NCI-H345 (cell line): ENCODE measurements at places on chromosomes 16 and 17.

DNA sequence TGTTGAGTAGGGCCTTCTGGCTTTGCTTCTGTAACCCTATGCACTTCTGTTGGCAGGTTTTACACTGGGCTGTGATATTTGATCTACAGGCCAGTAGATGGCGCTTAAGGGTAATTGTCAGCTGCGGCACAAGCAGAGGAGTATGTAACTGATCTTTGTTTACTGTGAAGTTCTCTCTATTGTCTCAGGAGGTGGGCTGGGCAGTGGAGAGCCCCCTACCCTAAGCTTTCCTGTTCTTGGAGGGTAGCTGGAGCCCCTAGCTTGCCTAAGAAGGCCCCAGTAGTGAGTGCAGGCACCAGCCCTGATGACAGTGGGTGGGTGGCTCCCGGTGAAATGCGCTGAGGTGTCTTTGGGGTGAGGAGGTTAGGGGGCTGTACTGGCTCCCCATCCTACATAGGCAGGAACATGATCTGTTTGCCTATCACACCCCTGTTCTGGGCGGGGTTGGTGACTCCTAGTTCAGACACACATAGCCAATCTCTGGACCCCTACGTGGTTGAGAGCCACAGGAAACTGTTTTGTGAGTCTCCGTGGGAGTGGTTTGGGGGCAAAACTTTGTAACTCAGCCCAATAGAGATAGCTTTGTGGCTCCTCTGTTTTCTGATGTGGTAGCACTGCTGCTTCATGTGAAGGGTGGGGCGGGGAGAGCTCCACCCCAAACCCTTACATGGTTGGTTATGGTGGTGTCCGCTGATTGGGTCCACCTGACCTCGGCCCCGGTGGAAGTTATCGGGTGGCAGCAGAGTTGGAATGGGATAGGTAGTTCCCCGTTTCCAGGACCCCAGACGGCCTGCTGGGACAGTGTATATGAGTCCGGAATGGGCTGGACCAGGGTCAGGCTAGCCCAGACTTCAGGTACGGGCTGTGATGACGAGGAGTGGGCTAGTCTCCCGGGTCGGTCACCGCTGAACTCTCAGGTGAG, 60.4 kb downstream of the SLFN11 start:
- DNase-seq, result peak; percentile 48

DNA sequence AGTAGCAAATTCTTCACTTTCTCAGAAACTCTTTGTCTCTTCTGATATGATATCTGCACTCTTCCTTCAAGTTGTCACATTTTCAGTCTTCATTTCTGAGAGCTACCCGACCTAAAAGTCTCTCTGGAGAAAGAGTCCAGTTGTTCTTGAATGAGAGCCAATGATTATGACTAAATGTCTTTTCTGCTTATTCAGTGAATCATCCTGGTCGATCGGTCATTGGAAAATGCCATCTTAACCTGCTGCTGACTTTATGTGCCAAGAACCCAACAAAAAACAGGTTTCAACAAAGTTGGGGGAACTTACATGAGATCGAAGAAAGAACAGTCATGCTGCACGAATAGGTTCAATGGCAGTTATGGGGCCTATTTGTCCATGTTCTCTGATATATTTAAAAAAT, 15.9 kb downstream of the SOX9 start:
- no peak for DNase-seq

- no peak for DNase-seq
Measured at GRCh38 chr16:11004973-11005610, 60.7 kb downstream of the CLEC16A start.

DNA sequence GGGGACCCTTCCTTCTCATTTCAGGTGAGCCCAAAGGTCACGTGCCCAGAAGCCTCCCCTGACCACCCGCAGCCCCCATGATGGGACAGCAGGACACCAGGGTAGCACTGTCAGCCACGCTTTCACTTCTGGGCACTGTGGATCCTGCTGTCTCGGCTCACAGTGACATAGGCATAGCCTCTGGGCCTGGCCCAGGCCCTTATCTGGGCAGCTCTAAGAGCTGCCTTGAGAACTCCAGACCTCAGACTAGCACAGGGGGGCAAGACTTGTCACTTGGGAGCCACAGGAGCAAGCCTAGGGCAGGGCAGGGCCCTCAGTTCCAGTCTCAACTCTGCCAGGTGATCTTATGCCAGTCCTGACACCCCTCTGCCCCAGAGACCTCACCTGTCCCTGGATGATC, 4.7 kb downstream of the NATD1 start:
- DNase-seq, result no peak

DNA sequence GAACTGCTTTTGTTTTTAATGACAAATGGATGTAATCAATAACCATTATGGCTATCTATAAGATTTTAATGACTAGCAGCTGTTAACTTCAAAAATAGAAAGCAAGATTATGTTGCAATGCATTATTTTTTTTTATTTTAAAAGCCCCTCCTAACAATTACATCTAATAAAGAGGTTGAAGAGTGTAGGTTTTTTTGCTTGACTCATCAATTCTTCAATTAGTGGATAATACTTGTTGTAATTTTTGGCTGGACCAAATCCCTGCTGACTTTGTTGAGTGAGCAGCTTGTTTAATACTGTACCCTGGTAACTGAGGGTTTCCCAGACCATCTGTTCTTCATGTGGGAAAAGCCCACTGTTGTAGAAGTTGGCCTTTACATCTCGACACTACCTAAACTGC, 24.2 kb downstream of the KRT25 start:
- no peak for DNase-seq

DNA sequence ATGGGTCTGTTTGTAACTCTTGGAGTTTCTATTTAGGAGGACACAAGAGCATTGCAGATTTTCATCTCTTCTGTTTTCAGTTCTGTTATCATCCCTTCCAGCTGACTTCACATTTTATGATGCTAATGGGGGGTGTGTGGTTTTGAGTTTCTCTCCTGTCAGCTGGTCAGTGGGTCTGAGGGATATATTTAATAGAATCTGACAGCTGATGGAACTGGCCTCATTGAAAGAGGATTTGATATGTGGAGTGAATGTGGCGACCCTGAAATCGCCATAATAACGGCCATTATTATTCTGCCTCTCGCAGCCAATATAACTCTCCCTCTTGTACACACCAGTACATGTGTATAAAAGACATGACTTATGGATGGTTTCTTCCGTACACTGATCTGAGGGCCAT, 128.1 kb downstream of the SALL1 start:
- no peak for DNase-seq

- no peak for DNase-seq
Measured at GRCh38 chr17:9531034-9531433, 44.6 kb downstream of the STX8 start.

GRCh38 chr17:5263441-5263840, 18.6 kb upstream of the RABEP1 start:
- DNase-seq, result no peak

GRCh38 chr17:6361733-6362132, 73.2 kb downstream of the AIPL1 start:
- no peak for DNase-seq

- DNase-seq, result no peak
Measured at GRCh38 chr16:69005641-69006355, 99.7 kb upstream of the HAS3 start.

GRCh38 chr17:683499-684254, 31.0 kb downstream of the VPS53 start:
- DNase-seq, result no peak

DNA sequence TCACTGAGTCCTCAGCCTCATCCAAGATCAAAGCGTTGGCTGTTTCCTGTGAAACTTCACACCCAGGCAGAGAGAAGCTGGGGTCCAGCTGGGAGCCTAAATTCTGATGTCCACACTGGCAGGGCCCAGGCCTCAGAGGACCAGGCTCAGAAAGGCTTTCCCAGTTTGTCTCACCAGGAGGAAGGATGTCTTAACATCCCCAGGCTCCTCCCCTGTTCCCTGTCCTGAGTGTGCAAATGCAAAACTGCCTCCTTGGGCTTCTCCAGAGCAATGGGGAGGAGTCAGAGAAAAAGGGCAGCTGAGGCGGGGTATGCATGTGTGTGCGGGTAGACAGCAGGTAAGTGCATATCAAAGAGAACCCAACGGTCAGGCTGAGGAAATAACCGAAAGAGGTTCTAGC, 45.7 kb downstream of the CUEDC1 start:
- DNase-seq, result no peak

- DNase-seq, result no peak
Measured at GRCh38 chr17:54982399-54982798, 13.8 kb downstream of the STXBP4 start.

- peak; percentile 81 for DNase-seq
Measured at GRCh38 chr16:2490190-2491105, 15.5 kb downstream of the TBC1D24 start.

GRCh38 chr16:87739801-87740200, 26.0 kb downstream of the KLHDC4 start:
- no peak for DNase-seq

DNA sequence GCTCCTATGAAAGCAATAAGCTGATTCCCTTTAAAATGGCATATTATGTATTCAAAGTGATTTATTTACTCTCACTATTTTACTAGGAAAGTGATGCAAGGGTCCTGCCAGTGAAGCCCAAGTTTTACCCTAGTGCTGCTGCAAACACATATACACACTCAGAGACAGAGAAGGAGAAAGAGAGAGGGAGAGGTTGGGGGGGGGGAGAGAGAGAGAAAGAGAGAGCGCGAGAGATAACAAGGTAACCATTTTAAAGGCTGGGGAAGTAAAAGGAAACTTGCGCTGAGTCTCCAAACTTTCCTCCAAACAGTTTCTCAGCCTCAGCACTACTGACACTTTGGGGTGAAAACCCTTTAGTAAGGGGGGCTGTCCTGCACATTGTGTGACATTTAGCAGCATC, 5.9 kb downstream of the USP31 start:
- DNase-seq, result no peak

DNA sequence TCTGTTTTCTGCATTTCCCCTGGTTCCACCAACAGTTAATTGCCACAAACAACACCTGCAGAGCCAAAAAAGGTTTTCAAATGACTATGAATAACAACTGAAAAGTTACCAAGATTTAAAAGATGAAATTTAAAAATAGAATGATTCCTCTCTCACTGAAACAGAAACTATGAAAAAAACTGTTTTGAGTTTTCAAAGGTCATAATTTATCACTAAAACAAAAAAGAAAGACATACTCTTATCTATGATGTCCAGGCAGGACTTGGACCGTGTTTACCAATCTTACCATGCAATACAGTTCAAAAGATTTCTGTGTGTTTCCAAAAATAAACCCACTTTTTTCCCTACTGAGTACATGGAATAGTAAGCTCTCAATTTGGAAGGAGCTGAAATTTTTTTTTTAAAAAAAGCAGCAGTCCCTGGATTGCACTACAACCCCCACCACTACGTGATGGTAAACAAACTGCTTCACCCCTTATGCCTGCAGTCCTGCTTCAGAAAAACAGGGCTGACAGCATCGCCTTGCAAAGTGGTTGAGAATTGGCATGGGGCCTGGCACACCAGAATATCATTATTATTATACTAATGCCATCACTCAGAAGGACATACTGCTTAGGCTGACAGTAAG, 8.5 kb downstream of the TXNDC11 start:
- DNase-seq, result no peak

- DNase-seq, result no peak
Measured at GRCh38 chr17:49783791-49784190, 4.7 kb upstream of the KAT7 start.

GRCh38 chr16:49781401-49781800, 74.5 kb downstream of the ZNF423 start:
- no peak for DNase-seq

- no peak for DNase-seq
Measured at GRCh38 chr16:425740-426114, 278 bp downstream of the RAB11FIP3 start.

- no peak for DNase-seq
Measured at GRCh38 chr16:21611198-21611555, 11.8 kb downstream of the METTL9 start.

- no peak for DNase-seq
Measured at GRCh38 chr17:1588821-1589585, 26.4 kb upstream of the PITPNA start.

DNA sequence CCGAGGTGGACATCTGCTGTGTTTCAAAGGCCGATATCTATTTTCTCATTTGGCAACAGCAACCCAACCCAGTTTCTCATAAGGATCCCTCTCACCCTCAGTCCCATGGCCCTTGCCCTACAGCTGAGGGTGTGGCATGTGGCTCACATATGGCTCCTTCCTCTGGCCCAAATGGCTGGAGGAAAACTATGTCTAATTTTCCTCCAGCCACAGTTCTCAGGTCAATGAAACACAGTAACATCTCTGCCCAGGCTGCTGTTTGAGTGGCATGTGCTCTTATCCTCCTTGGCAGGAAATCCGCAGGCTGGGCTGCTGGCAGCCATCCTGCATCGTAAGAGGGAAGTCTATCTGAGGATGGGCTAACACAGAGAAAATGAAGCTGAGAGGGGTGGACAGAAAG, 24.1 kb downstream of the SERPINF1 start:
- DNase-seq, result no peak

DNA sequence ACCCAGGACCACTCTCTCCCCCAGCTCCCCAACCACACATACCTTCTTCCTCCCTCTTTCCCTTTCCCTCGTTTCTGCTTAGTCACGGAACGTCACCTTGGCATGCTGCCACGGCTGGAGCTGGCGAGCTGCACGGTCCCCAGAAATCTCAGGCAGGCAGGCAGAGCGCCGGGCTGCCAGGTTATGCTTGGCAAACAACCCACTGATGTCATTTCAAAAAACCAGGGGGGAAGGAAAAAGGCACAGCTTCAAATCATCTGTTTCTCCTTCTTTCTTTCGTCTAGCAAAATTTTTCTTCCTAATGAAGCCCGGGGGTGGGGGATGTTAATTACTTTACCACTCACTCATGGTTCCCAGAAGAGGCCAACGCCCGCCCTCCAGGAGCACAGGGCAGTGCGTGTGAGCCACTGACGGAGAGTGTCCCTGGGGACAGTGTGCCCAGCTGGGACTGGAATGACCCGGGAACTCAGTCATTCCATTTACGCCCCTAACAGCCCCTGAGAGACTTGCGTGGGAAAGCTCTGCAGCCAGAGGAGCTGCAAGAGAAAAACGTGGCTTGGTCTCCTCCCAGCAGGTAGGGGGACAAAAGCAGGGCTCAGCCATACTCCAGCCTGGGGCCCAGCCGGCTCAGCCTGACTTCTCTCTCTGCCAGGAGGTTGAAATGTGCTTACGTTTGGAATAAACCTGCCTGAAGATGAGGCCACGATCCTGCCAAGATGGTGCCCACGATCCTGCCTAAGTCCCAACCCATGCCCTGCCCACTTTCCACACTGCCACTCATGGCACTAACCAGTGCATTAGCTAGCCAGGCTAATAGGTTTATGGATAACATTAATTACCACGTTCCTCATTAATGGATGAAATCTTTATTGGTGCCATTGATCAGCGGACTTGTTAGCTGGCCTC, 198.9 kb downstream of the ZFHX3 start:
- DNase-seq, result peak; percentile 84

- DNase-seq, result no peak
Measured at GRCh38 chr17:63914471-63914870, 3.4 kb upstream of the CSHL1 start.

GRCh38 chr16:66342294-66342900, 24.1 kb upstream of the CDH5 start:
- DNase-seq, result no peak

GRCh38 chr17:21524211-21524591, 148.0 kb downstream of the KCNJ12 start:
- no peak for DNase-seq

GRCh38 chr17:79667121-79667715, 56.4 kb upstream of the RBFOX3 start:
- DNase-seq, result no peak
